ENCODE measurements at places on chromosomes 5 and 9. TPM values are rescaled to one million over a fixed set of nuclear protein-coding genes. Genes with fewer than 3 reads are reported as not detected.
A peak's percentile ranks its signal among the peaks of the same experiment; 100 is the strongest.

SOWAHA gene
- not detected for total RNA-seq

RECK gene
- 5.0 TPM for total RNA-seq

DNA sequence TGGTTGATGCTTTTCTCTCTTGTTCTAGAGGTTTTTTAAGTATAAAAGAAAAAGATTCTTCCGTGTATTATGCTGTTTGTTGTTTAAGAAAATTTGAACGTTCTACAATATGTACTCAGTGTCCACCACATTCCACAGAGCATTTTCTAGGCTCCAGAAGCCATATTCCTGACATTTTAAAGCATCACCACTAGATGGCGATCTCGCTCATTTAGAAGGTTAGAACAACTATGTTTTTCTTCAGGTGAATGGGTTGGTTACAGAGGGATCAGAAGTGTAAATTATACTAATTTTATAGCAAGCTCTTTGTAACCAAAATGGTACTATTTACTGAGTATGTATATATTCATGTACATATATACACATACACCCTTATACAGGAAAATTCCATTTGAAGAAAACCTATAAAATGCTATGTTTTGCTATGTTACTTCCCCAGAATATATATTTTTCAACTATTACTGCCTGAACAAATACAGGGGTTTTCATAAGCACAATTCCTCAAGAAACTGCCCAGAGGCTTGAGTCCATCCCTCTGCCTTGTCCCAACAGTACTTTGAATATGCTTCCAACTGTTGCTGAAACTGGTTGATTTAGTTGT lies 284.3 kb downstream of the CCDC171 start:
- H3K4me3 ChIP-seq = no peak overlapping the region
- H3K4me1 ChIP-seq = no peaks in the 10 kb centered on the region
- H3K36me3 ChIP-seq = no peaks in the 10 kb centered on the region
- no peak overlapping the region for H3K27ac ChIP-seq
- H3K27me3 ChIP-seq = no peaks in the 10 kb centered on the region
- DNase-seq = peak; percentile 76

GRCh38 chr5:149062371-149063016 lies 368 bp downstream of the SH3TC2 start:
- H3K4me3 ChIP-seq = peak overlapping the region; percentile 47
- DNase-seq = peak; percentile 100
- peaks cover 62% of the 10 kb centered on the region for H3K4me1 ChIP-seq
- peak overlapping the region; percentile 95 for H3K27ac ChIP-seq
- H3K27me3 ChIP-seq = no peaks in the 10 kb centered on the region
- H3K36me3 ChIP-seq = peaks cover 24% of the 10 kb centered on the region

GRCh38 chr9:131672451-131672850 lies 67.4 kb downstream of the RAPGEF1 start:
- peaks cover 37% of the 10 kb centered on the region for H3K4me1 ChIP-seq
- H3K36me3 ChIP-seq = no peaks in the 10 kb centered on the region

KDM4C gene
- 24.4 TPM for total RNA-seq

GRCh38 chr5:10602031-10602806 lies 38.3 kb downstream of the ANKRD33B start:
- no peaks in the 10 kb centered on the region for H3K27me3 ChIP-seq
- DNase-seq = no peak
- peak overlapping the region; percentile 80 for H3K27ac ChIP-seq
- H3K4me1 ChIP-seq = peaks cover 31% of the 10 kb centered on the region
- H3K4me3 ChIP-seq = peak overlapping the region; percentile 55

DNA sequence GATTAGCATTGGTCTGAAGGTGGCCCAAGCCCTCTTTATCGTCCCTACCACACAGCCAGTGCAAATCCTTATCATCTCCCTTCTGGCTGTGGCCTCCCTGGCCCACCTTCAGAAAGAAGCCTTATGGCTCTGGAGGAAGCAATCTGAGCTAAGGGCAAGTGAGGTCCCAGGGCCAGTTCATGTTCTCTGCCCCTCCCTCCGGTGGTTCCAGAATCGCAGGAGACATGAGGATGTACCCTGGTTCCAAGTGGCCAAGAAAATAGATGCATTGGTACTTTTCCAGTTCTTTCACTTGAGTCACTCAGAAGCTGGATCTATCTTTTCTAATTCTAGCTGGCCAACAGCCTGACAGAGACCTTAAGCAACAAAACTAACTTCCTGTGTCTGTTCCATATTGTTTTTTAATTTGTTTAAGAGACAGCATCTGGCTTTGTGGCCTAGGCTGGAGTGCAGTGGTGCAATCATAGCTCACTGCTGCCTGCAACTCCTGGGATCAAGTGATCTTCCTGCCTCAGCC lies 60.7 kb downstream of the LHFPL2 start:
- H3K36me3 ChIP-seq = peaks cover 8% of the 10 kb centered on the region
- DNase-seq = no peak
- peak overlapping the region; percentile 90 for H3K27ac ChIP-seq
- H3K4me3 ChIP-seq = no peak overlapping the region
- H3K27me3 ChIP-seq = no peaks in the 10 kb centered on the region
- peaks cover 60% of the 10 kb centered on the region for H3K4me1 ChIP-seq

DNA sequence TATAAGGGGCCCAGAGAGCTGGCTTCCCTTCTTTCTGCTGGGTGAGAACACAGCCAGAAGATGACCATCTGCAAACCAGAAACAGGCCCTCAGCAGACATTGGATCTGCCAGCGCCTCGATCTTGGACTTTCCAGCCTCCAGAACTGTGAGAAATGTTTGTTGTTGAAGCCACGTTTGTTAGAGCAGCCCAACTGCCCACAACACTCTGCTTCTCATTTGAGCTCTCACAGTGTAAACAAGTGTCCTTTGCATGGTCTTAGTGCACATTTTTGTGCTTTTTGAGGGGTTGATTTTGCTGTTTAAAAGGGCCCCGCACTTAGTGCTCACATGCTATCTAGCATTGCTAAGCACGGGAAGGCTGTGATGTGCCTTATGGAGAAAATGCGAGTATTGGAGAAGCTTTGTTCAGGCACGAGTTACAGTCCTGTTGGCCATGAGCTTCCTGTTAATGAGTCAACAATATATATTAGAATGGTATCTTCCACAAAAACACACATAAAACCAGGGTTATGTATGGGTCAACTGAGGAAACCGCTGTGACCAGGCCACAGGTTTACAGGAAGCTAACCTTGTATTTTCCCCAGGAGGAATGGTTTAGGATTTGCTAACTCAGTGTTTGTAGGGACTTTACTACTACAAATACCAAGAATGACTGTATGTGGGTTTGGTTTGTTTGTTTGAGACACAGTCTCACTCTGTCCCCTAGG lies 11.9 kb downstream of the CMBL start:
- H3K27ac ChIP-seq = no peak overlapping the region
- peak; percentile 72 for DNase-seq
- peaks cover 14% of the 10 kb centered on the region for H3K36me3 ChIP-seq
- H3K4me1 ChIP-seq = peaks cover 11% of the 10 kb centered on the region
- no peak overlapping the region for H3K4me3 ChIP-seq

- H3K4me3 ChIP-seq = no peak overlapping the region
- DNase-seq = peak; percentile 39
- no peaks in the 10 kb centered on the region for H3K27me3 ChIP-seq
These were observed 442.2 kb upstream of the MPDZ start for GRCh38 chr9:13721481-13722235.

PCDHAC1 gene
- 4.8 TPM for total RNA-seq

HAPLN1 gene
- total RNA-seq = 7.8 TPM

- no peak overlapping the region for H3K4me3 ChIP-seq
- H3K36me3 ChIP-seq = no peaks in the 10 kb centered on the region
- DNase-seq = no peak
These were observed 42.0 kb downstream of the HABP4 start for GRCh38 chr9:96491880-96492525.

Measured in PC-3 (cell line).